MM.1S (cell line): ENCODE measurements at places on chromosomes 11 and 22.

- no peak for DNase-seq
Measured at GRCh38 chr11:103047837-103048236, 44.1 kb downstream of the DCUN1D5 start.

DNA sequence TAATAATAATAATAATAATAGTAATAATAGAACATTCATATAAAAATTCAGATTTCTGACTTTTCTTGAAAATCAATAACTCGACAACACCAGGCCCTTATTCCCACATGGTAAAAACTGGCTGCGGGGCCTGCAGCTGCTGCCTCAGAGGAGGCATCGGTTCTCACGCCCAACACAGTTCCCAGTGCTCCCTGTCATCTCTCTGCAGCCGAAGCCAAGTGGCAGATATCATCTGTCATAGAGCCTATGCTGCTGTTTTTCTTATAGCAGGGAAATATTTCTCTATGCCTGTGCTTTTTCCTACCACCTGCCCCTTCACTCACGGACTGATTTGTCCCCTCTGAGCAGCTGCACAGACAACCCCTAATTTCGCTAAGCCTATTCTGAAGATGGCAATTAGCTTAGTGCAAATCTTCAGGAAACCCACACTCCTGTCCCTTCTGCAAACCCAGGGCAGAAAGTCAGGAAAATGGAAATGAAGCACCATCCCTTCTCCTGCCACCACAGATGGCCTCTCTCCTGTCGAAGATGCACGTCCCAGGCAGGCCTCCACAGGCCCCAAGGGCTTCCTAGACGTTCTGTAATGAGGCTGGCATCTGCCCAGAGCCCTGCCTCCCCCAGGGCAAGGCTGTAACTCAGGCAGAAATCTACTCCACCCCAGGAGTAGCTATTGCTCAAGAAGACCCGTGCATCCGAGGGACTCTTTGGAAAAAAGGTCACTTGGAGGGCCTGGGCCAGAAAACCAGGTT is 66.7 kb downstream of the SYN3 start:
- DNase-seq = no peak

DNA sequence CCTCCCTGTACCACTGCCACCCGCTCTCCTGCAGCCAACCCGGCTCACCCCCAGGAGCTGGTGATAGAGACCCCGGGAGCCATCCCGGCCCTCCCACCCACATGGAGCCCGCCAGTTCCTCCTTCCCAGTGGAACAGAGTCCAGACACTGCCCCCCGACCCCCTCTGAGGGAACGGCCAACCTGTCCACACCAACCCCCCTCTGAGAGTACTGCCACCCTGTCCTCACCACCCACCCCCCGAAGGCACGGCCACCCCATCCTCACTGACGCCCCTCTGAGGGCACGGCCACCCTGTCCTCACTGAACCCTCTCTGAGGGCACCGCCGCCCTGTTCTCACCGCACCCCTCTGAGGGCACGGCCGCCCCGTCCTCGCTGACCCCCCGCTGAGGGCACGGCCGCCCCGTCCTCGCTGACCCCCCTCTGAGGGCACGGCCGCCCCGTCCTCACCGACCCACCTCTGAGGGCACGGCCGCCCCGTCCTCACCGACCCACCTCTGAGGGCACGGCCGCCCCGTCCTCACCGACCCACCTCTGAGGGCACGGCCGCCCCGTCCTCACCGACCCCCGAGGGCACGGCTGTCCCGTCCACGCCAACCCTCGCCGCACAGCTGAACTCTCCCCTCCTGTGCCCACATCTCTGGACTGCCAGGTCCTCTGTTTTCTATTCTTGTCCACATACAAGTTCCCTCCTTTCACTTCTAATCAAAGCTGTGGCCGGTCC is 18.0 kb downstream of the TOLLIP start:
- DNase-seq = no peak

- DNase-seq = no peak
Measured at GRCh38 chr11:85845124-85845631, 10.0 kb upstream of the CCDC83 start.

- no peak for DNase-seq
Measured at GRCh38 chr11:106624377-106624776, 393.9 kb downstream of the GUCY1A2 start.

DNA sequence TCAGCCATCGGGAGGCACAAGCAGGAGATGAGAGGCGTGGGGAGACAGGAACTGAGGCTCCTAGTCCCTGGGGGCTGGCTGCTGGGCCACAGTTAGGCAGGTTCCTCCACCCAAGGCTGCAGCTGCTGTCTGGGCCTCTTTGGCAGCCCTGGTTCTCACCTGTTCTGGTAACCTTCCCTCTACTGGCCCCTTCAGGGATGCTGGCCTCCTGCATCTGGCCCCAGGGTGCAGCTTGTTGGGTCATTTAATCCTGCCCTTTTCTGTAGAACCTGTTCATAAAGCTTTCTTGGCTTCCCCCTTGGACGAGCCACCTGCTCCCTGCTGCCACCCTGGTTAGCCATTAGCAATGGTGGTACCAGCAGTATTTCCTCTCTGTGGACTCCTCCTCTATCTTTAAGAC is 5.5 kb downstream of the USH1C start:
- no peak for DNase-seq

DNA sequence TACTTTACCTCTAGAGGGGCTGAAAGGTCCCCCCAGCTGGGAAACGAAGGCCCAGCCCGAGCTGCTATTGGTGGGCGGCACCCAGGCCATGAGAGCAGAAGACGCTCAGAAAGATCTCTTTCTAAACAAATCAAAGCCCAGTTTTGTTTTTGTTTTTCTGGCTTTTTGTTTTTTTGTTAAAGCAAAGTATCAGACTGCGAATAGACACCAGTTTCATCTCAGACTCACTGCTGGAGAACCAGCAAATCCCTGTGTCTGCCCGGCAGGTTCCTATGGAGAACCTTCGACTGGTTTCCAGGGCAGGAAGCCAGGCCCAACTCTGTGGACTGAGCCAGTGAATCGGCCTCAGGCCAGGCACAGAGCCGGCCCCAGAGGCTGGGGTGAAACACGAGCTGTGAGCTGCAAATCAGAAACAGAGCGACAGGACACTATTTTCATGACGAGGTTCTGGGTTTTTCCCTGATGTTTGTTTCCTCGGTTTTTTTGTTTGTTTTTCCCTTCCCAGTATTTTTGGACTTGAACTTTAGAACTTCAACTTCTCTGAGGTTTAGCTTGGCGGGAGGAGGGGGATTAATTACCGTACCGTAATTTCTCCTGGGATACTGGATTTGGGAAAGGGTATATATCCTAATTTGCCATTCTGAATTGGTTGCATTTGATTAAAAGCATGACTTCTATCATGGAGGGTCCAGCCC is 16.0 kb upstream of the B4GALNT4 start:
- no peak for DNase-seq

DNA sequence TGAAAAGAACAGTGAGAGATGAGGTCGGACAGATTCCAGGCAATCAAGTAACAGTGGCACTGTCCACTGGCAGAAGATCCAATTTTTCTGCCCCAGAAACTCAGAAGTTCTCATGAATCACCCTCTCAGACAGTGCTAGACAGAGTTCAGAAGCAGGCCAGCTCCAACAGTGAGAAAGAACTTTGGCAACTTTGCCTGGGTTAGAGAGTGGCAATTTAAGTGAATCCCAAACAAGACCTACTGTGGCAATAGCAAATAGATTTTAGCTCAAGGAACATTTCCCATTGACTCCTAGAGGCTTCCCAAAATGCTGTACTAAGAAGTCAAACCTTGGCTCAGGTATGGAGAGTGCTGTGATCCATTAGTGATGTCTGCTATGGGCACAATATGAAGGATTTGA is 12.3 kb downstream of the CD44 start:
- DNase-seq = no peak

- no peak for DNase-seq
Measured at GRCh38 chr11:129323896-129324502, 51.6 kb upstream of the BARX2 start.
